GM12891 (cell line): ENCODE measurements at places on chromosomes 2 and 18.
A peak's percentile ranks its signal among the peaks of the same experiment; 100 is the strongest.

- no peak for DNase-seq
Observed at GRCh38 chr2:237097911-237098702, 12.4 kb downstream of the COPS8 start.

- DNase-seq: no peak
Observed at GRCh38 chr2:166494140-166494624, at the start of gene SCN7A. SCN7A (minus strand) TSS chr2:166494249; CDS start chr2:166477696, 16,553 bp downstream.

DNA sequence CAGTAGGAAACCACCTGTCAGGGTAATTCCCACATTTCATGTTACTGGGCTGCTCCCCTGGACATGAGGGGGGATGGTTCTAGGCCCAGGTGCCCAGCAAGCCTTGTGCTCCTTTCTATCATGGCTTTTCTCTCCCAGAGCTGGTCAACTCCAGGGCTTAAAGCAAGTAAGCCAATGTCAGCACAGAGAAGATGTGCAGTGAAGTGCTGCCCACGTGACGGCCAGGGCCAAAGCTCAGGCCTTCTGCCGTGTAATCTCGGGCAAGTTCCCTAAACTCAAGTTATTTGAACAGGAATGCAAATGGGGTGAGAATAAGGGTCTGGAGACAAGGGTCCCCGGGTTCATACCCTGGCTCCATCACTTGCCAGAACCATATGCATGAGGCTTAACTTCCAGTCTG is 16.5 kb downstream of the SFXN5 start:
- DNase-seq: no peak

DNA sequence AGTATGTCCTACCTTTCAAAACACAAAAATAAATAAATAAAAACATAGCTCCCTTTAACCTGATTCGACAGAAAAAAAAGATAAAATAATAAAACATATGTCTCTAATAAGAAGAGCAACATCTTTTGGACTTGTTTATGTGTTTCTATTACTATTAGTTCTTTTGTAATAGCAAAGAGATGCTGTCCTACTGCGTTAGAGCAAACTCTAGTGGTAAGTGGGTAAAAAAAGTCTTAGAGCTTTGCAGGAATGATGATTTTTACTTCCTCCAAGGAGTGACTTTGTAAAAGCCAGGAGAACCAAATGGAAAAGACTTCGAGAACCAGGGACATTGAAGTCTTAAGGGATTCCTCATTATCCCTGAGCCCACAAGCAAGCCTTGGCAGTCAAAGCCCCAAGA is 450.1 kb downstream of the METTL4 start:
- no peak for DNase-seq

DNA sequence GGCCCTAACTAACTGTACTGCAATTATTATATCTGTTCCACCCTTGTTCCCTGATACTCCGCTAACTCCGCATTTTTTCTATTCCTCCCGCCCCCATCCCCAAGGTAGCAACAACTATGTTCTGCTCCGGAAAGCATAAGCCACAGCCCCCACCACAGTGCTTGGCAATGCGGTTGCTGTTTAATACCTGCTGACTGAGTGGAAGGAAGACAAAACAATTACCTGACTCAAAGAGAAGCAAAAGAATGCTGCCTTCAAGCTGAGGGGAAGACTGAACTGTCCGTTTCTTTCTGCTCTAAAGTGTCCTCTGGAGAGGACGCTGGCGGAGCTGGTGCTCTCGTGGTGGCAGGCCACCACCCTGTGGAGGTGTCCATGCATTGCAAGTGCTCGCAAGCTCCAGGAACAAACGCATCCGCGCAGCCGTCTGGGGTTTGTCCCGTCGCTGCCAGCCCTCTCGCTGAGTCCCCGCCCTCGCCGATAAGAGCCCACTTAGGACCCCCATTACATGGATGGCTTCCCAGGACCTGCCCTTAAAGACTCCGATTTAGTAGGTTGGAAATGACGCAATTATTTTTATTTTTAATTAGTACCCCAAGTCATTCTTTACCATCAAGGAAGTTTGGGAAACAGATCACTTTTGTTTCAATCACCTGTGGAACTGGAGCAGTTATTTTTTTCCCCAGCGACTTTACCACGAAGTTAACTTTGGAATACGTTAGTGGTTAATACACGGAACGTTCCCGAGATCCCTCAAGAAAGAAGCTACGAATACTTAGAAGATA is 1.6 kb upstream of the MYL12A start:
- DNase-seq: peak; percentile 36

DNA sequence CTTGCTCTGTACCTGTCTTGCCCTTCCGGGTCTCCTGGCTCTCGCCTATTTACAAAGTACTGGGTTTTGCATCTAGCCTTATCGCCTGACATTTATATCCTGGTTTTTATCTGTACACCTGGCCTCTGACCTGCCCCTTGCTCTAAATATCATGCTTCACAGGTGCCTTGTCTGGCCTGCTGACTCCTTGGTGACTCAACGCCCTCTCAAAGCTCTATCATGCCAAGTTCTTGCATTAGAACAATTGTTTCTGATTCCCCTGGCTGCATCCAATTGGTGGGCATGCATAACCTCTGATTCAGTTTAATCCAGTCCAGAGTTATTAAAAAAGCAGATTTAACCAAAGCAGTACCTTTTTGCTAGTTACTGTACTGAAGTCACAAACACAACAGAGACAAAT is 113.9 kb upstream of the CCDC68 start:
- no peak for DNase-seq

DNA sequence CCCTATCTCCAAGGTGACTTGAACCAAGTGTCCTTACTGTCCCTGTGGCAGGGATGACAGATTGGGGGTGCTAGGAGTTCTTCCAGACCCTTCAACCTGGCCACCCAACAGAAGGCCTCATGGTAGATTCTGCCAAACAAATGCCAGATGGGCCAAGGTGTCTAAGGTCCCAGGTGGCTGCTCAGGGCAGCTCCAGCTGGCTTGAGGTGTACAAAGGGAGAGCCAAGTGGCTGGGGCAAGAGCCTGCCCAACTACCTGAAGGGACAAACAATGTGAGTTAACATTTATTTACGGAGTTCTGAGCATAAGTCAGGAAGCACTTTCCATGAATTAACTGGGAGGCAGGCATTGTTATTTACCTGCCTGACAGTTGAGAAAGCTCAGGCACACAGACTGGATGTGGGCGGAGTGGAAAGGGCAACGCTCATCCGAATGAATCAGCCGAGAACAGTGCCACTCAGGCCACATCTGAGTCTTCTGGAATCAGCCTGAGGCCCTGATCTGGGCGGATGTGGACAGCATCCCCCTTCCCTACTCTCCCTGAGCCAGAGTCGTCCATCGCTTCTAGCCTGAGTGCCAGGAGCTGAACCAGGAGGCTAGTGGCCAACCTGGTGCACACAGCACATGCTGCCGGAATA is 4.4 kb upstream of the KCNIP3 start:
- no peak for DNase-seq

GRCh38 chr2:53467467-53468180 is 300.0 kb upstream of the CHAC2 start:
- DNase-seq: no peak

DNA sequence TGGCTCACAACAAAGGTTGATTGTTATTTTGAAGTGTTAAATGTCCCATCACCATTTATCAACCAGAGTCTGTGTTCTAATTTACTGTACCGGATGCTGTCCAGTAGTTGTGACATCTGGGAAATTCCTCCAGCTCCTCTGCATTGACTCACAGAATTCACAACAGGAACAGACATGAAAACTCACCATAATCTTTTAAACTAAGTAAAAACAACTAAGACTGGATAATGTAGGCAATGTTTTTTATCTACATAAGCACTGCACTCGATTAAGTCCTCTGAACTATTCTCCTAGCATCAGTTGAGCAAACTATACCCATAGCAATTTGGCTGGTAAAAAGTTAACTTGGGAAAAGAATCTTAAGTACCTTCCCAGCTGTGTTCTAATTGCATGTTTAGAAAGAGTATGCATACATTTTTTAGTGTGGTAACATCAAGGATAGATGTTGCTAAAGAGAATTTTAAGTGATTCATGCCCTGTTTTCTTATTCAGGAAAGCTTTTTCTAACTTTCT is 42.9 kb upstream of the MYO1B start:
- no peak for DNase-seq

- no peak for DNase-seq
Observed at GRCh38 chr2:205500065-205500464, 182.2 kb upstream of the NRP2 start.

GRCh38 chr2:118148133-118148532 is 59.9 kb downstream of the INSIG2 start:
- DNase-seq: no peak

DNA sequence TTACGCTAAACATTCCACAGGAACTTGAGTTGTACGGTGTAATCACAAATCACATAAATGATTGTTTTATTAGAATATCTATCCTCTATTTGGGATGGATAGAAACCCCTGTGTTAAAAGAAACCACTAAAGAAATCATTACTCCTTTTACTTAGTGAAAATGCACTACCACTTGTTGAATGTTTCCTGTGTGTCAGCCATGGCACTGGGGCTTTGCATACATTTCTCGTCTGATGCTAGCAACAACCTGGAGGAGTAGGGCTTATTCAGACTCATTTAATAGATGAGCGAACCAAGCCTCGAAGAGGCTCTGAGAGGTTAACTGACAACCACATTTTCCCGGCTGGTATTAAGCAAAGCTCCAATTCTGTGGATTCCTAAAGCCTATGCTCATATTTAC is 60.5 kb upstream of the PELI1 start:
- DNase-seq: no peak

- no peak for DNase-seq
Observed at GRCh38 chr2:85264471-85264870, 63.3 kb downstream of the TGOLN2 start.

- DNase-seq: no peak
Observed at GRCh38 chr18:75167759-75168618, 41.0 kb downstream of the PTGR3 start.

DNA sequence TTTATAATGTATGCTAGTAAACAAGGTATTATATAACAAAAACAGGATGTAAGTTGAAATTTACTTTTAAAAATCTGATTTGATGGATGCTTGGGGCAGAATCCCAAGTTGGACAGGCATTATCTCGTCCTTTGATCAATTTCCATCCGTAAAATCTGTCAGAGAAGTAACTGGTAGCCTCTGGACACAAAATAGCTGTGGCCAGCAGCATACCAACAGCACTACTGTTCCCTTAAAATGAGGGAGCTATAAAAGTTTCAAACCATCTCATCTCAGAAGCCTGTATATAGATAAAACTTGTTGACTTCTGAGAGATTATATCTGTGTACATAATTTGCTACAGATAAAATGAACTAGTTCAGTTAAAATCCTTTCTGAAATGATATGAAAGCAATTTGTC is 14.7 kb upstream of the METAP1D start:
- DNase-seq: no peak

DNA sequence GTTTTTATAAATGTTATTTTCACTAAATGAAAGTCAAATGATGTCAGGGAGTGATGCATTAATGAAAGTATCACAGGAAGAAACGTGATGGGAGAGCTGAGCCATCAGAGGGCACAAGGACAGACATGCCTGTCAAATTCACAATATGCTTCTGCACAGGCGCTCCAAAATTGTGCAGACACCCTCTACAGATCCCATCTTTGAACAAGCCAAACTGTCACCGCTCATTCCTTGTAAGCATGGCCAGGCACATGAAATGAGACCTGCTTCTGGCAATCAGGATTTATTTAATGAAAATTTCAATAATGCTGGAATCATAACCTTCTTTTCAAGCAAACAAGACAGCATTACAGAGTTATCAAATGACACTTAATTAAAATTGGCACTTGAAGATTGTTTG is 20.4 kb upstream of the FSHR start:
- DNase-seq: no peak

GRCh38 chr2:127104881-127105655 is 1.9 kb downstream of the BIN1 start:
- no peak for DNase-seq
